ENCODE measurements at places on chromosomes 6 and 20.

DNA sequence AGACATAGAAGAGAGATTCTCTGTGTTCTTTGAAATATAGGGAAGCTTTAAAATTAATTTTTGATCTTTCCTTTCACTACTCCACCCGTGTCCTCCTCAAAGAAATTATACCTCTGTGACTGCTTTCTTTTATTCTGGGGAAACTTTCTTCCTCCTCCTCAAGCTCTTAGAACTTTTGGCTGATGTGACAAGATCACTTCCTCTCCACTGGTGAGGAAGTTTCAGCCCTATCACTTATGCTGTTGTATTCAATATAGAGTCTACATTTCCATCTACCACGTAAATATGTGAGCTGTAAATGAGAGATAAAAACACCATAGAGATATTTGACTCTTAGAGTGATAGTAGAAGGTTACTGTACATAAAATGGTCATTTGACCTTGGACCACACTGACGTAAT, 141.9 kb upstream of the SASH1 start:
- DNase-seq: no peak

DNA sequence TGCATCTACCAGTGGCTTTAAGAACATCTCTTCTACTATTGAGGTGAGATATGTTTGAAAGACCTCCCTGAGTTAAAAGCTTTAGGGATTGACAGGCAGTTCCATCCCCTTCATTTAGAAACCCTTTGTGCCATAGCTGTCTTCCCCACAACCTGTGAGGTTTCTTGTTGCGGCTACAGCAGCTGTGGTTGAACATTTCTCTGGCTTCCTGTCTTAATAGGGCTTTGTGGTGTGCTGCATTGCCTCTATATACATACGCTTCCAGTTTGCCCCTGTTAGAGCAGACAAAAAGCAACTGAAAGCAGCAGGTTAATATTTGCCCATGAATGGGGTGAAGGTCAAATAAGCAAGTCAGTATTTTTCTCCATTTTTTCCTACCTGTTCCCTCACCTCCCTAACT, 210.2 kb downstream of the TMEM200A start:
- no peak for DNase-seq

- DNase-seq: no peak
Observed at GRCh38 chr6:97717086-97717485, 434.1 kb upstream of the MMS22L start.

DNA sequence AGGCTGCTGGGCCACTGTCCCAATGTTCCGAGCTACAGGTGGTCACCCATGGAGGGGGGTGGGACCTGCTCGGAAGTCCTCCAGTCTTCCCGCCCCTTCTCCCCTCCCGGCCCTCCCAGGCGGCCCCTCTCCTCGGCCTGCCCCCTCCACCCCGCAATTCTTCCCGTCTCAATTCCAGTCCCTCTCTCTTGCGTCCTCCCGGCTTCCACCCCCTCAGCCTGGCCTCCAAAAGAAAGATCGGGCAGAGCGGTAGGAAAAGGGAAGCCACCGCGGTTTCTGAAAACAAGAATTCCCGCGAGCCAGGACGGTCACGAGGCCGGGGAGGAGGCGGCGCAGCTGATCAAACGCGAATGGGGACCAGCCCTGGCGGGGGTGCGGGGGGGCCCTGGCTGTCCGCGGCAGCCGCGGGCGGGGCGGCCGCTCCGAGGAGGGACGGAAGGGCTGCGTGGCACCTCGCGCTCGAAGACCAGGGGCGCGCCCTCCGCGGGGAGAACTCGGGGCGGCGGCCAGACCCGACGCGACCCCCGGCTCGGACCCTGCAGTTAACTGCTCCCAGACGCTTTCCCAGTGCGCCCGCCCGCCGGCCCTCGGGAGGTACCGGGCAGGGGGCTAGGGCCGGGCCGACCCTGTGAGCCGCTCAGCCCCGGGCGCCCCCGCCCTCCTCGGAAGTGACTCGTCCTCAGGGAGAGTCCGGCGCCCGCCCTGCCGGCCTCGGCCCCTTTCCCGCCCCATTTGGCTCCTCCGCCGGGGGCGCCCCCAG, 1.0 kb downstream of the PXDC1 start:
- no peak for DNase-seq

DNA sequence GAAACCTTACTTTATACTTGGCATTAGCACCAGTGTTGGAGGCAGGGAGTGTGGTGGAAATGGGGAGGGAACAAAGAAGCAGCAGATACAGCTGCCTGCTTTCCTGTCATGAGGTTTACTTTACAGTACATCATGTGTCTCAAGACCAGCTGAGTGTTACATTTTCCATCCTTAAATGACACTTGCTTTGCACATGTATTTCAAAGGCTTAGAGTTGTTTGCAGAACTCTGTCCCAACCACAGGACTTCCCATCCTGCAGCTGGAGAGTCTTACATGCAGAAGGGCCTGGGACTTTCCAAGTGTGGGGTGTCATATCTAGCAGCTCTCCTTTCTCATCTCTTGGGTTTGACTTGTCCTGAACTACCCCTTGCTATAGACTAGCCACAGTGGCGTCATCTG, 395.9 kb downstream of the DHX35 start:
- DNase-seq: no peak

- DNase-seq: no peak
Observed at GRCh38 chr20:41080866-41081265, 52.2 kb downstream of the TOP1 start.

GRCh38 chr6:151617539-151617938, 123.7 kb downstream of the CCDC170 start:
- no peak for DNase-seq

DNA sequence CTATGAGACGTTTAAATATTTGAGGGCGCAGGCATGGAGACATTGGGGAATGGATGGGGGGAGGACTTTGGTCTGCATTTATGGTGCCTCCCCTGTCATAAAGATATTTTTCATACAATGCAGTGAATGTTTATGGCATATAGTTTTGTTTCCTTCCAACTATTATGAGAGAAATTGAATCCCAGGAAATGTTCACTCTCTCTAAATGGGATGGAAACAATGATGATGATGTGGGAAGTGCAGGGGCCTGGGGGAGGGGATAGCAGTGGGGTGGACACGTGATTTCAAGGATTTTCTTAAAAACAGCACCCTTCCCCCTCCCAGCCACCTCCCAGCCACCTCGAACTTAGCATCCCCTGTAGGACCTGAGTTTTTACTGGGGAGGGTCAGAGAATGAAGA, 69.9 kb downstream of the TOX2 start:
- no peak for DNase-seq

DNA sequence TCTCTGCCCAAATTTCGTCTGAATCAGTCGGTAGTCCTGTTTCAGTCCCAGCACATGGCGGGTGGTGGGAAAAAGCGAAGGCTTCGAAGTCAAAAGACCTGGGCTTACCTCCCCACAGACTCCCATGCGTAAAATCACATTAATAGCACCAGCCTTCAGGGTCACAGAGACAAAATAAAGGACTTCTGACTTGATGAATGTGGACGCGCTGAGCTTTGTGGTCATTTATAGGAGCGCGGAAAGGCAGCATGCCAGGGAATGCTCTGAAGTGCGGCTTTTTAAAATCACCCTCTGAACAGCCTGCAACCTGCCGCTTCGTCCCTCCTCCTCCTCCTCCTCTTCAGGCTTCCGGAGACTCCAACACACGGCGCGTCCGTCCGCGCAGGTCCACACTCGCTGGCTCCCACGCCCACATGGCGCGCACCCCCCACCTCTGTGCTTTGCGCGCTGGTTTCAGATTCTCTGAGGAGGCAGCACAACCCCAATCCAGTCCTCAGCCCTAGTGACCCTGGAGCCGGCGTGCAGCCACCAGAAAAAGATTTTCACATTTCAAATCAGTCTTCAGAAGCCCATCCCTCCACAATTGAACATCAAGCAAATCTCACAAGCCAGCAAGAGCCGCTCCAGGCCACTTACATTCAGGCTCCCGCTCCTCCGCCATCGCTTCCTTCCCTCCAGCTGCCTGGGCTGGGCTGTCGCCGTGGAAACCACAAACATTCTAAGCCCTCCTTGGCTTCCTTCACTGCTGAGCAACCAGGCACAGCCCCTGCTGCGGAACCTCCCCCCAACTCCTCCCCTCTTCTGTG, at the start of gene C6orf118:
C6orf118 (minus strand) TSS at position 680 of the 806 bp plus-strand sequence; CDS start at position 661, 19 bp downstream.
- peak; percentile 72 for DNase-seq

DNA sequence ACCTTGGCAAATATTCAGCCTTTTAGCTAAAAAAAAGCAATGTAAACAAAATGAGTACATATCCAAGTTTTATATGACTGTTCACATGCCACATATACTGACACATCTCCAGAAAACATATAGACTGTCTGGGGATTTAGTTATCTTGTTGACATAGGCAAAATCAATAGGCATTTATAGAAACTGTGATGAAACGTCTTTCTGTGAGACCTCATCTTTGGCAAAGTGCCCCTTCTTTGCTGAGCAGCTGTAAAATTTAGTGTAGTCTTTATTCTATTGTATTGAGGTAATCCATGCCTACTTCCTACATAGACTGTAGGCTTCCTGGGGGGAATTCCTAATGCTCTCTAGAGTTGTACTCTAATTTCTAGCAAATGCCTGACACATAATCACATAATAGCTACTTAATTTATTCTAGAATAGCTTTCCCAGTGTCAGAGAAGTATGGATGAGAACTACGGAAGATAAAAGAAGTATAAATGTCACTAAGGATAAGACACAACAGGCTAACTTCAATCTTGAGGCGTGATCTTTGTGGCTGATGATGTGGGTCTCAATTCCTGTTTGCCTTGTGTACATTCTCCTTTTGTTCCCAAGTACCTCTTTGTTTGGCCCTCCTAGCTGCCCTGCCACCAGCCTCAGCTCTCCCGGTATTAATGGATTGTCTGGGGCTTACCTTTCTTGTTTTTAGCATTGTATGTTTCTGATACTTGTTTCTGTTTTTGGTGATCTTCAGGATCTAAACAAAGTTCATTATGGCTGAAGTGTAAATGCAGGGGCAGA, 30.6 kb downstream of the PTCHD4 start:
- DNase-seq: no peak

- DNase-seq: no peak
Observed at GRCh38 chr20:1945660-1946059, 48.2 kb downstream of the PDYN start.

GRCh38 chr6:9405369-9405768, 970.0 kb upstream of the SLC35B3 start:
- DNase-seq: no peak

Measured in neural crest cell (in vitro differentiated cells).